ENCODE measurements at places on chromosomes 13 and 19. TPM values are rescaled to one million over a fixed set of nuclear protein-coding genes. Genes with fewer than 3 reads are reported as not detected.

NDUFA13 gene
- 218 TPM for total RNA-seq

GRCh38 chr13:105107781-105108180 is 1427.7 kb downstream of the EFNB2 start:
- no peak for DNase-seq

PINLYP gene
- 5.8 TPM for total RNA-seq

GRCh38 chr19:7917267-7918061 is 2.7 kb upstream of the SNAPC2 start:
- DNase-seq = peak; percentile 68

ZNF146 gene
- total RNA-seq = 37.3 TPM

DNA sequence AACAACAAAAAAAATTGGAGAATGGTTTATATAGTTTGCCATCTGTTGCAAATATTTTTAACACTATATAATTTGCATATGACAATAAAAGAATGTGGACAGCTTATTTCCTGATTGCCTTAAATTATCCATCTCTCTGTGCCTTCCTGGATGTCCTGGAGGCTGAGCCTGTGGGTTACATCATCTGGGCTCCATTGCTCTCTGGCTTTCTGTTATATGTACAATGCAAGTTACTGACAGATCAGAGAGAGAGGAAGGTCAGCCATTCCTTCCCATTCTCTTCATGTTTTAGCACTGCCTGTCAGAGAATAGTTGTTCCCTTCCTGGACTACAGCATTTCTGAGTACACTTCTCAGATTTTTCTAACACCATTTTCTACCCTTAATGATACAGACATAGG is 758.3 kb upstream of the PCDH20 start:
- no peak for DNase-seq

KLK12 gene
- 1.9 TPM for total RNA-seq

- DNase-seq = no peak
These were observed 13.7 kb downstream of the SLC7A10 start for GRCh38 chr19:33211794-33212435.

MOB3A gene
- 69.2 TPM for total RNA-seq

DNA sequence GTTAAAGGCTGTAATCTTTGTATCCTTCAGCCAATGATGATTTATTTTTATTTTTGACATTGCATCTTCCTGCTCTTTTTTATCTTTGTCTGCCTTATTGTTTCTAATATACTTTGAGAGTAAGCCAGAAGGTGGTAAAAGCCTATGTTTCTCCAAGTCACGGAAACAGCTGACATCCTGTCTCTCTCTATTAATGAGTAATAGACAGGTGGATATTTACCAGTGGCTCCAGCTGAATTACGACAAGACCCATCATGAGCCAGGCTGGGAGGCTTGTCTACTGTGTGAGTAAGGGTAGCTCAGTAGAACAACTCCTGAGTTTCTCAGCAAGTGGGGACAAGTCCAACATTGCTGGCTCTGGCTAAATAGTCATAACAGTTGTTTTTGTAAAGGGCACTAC is 166.6 kb downstream of the NDFIP2 start:
- DNase-seq = no peak

DNA sequence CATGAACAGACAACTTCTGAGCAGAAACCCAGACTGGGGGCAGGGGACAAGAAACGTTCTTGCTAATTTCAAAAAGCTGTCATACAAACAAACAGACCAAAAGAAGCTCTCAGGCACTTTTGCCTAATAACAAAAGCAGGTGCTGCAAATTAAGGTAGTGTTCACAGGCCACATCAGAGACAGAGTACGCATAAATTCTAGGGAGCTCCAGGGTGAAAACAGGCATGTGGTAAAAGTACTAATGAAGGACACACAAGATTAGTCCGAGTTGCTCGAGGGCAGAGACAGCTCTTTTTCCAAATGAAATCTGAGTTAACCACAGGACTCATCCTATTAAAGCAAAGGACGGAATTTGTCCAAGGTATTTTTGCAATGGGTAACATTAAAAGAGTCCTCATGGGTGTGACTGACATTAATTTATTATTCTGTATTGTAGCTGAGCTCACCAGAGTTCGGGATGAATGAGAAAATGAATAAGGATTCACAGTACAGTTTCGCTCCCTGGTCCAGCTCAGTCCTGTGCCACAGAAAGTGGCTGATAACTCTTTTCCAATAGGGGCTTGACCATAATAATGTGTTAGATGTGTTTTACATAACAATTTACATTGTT is 197.3 kb downstream of the LHFPL6 start:
- no peak for DNase-seq

DNA sequence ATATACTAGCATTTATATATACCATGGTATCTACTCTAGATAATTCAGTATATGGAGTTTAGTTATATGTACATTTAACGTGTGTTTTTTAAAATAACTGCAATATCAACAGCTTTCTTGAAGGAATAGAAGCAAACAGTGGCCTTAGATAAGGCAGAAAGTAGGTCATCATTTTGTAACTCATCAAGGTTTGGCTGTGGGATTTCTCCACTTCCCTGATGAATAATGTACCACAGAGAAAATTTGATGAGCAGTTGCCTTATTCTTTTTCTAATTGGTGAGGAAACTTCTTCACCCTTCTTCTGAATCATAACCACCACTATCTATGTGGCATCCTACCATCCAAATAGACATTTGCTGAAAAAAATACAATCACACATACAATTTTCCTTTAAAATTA is 590.2 kb upstream of the SPRY2 start:
- no peak for DNase-seq

GRCh38 chr19:43490759-43491158 is 13.8 kb downstream of the PHLDB3 start:
- DNase-seq = no peak

DNA sequence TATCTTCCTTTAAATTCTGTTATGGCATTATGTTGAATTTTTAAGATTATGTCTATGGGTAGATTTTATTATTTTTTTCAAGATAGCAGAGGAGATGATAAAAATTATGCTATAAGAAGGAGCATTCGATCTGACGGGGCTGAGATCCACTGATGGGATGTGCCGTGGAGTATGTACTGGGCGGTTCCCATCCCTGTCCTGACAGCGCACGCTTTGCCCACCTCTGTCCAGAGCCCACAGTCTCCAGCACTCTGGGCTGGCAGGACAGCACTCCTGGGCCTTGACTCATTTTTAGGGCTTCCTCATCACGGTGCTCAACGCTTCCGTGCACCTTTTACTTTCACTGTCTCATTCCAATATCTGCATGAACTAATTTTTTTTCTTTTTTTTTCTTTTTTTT is 235.5 kb downstream of the TEX29 start:
- no peak for DNase-seq

GPC5 gene
- 8.7 TPM for total RNA-seq

GRCh38 chr13:108360139-108360538 is 90.6 kb downstream of the TNFSF13B start:
- DNase-seq = no peak

- DNase-seq = no peak
These were observed 186.7 kb downstream of the COL4A1 start for GRCh38 chr13:110119935-110120905.

GRCh38 chr13:78129823-78130222 is 211.2 kb upstream of the EDNRB start:
- DNase-seq = no peak

RASIP1 gene
- total RNA-seq = 33.4 TPM

DNA sequence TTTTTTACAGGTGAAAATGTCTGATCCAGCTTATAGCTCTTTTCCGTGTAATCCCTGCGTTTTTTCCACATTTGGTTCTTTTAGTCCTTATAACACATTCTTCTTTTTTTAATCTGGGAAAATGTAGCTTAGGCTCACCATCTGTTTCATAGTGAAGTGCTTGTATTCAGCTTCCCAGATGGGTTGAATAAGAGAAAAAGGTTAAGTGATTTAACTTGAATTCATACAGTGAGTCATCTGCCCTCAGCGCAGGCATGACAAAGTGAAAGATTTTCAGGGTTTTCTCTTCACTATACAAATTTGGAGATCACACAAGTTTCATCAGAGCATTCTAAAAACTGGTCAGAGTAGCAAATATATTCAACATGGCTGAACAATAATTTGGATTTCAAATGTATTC is 224.8 kb downstream of the SPRY2 start:
- no peak for DNase-seq

DNA sequence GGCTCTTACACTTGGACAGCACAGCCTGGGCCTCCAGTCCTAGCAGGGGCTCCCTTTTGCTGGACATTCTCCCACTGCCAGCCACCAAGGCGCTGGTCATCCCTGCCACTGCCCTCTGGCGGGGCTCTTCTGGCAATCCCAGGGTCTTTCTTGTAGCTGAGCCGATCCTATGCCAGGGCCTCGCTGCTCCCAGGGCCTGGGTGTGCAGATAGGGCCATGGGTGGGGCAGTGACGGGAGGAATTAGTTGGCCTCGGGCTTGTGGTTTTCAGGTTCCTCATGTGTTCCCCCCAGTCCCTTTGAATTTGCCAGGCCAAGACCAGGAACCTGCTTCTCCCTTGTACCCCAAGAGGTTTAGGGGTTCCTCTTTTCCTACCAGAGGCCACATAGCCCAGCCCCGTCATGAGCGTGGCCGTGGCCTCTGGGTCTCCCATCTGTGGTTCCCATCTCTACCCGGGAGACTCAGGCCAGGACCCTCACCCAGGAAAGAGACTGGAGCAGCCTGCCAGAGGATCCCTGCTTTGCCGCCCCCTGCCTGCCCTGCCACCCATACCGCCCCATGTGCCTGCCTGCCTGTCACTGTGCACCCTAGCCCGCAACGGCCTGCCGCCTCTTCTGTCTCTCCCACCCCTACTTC is 26.2 kb downstream of the TMED1 start:
- no peak for DNase-seq

- DNase-seq = no peak
These were observed 8.0 kb upstream of the NLRP7 start for GRCh38 chr19:54955376-54955775.

- DNase-seq = no peak
These were observed 15.3 kb downstream of the GATAD2A start for GRCh38 chr19:19420570-19421298.

DNA sequence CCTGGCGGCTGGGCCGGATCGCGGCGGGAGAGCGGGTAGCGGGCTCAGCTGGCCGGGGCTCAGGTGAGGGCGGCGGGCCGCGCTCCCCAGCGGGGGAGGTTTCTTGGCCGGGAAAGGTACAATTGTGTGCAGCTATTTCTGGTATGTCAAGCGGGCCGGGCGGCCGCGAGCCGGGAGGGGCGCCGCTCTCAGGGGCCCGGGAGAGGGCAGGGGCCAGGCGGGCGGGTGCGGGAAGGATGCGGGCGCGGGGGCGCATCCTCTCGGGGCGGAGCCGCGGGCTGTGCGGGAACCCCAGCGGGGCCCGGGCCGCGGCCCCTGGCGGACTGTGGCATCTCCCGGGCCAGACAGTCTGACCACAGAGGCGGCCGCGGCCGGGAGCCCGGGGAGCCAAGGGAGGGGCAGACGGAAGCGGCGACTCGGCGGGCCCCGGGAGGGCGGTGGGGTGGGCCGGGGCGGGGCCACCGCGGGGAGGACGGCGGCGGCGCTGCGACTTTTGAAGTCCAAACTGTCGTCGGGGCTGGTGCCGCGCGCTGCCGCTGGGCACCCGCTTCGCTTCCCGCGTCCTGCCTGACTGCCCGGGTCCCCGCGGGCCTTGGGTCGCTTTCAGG is at the start of gene LMO7:
Gene LMO7 (plus strand): TSS at position 503 of the 608 bp plus-strand sequence. CDS start 328 bp downstream, outside the sequence.
- DNase-seq = peak; percentile 65

DNA sequence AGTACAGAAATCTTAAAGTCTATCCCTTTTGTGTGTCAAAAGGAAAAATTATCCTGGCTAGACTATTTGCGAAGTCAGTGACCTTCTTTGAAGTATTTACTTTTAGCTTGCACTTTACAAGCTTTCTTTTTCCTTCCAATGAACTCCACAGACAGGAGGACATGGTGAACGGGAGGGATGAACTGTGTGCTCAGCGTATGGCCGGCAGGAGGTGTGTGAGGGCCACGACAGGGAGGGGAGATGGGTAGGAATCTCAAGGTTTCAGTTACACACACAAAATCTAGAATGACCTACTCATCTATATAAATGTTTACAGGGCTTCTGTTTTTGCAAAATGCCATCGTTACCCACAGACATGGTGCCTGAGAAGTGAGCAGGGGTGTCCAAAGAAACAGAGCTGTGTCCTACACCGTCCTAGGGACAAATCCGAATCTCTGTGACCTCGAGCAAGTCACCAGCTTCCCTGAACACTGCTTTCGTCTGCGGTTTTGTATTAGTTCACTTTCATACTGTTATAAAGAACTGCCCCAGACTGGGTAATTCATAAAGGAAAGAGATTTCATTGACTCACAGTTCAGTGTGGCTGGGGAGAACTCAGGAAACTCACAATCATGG is 537.2 kb downstream of the LIG4 start:
- DNase-seq = no peak

S1PR4 gene
- 35.7 TPM for total RNA-seq

DNA sequence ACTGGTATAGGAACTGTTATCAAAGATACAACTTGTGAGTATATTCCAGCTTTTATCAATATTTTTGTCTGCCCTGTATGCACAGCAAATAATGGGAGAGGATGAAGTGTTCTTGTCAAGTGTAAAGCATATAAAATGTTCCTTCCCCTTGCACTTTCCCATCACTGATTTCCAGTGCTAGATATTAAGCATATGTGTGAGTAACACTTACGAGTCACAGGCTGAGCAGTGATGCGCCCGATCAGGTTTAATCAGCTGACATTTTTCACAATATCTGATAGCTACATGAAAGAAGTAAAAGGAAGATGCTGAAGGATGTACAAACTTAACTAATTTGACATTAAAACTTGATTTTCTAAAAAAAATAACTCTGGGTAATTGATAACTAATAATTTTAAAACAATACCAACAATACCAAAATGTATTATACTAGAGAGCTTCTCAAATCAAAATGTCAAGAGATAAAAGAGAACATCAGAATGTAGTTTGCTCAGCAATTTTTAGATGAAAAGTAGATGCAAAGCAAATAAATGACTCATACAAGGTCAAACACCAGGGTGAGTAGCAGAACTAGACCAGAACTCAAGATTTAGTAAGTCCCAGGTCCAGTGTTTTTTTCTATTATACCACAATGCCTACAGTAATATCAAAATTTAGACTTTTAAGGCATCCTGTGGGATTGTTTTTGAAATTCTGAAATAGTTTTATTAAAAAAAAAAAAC is 56.4 kb downstream of the ZDHHC20 start:
- no peak for DNase-seq

DNA sequence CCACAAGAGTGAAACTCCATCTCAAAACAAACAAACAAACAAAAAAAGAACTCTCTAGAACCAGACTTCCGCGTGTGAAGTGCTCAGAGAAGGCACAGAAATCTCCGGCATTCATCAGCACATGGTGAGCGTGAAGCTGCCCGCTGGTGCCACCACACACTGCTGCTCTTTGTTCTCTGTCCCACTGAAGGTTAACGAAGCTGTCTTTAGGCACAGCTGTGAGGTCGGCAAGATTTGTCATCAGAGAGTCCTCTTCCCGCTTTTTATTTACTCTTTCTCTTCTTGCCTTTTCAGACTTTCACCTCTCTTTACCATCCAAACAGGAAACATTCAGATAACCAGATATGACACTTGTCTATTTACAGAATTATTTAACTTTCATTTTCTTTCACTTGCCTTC is 115.2 kb upstream of the ARGLU1 start:
- DNase-seq = no peak

GRCh38 chr13:111925146-111925875 is 141.6 kb upstream of the SOX1 start:
- no peak for DNase-seq

GRCh38 chr13:47796816-47797215 is 204.3 kb downstream of the SUCLA2 start:
- no peak for DNase-seq
